NCI-H187 (cell line): ENCODE measurements at places on chromosomes 4 and X.

- no peak for DNase-seq
These were observed 60.1 kb downstream of the MXRA5 start for GRCh38 chrX:3286196-3286945.

GRCh38 chrX:115060013-115060412 is 42.6 kb upstream of the IL13RA2 start:
- DNase-seq = no peak

DNA sequence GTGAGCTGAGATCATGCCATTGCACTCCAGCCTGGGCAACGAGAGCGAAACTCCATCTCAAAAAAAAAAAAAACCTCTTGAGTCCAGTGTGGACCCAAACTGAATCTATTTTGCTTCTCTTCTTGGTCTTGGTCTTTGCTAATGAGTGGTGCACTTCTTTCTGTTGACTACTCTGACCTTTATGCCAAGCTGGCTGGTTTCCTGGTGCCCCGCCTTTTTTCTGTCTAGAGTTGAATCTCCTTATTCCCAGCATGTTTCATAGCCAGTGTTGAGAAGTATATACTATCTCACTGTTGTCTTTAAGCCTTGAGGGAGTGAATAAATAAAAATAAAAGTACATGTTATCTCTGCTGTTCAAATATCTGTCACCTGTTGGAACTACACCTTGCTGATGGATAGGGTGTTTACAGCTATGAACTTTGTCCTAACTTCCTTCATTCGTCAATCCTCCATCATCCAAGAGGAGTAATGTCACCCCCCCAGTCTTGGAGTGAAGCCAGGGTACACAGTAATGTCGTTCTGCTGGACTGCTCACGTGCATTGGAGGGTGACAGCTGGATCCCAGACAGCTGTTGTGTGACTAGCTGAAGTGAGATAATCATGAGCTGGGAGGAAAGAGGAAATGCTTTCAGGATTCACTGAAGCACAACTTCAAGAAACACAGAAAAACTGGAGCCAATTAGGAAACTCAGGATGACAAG is 99.3 kb upstream of the PRKG2 start:
- peak; percentile 50 for DNase-seq

- DNase-seq = no peak
These were observed 77.1 kb upstream of the PABPC4L start for GRCh38 chr4:134278675-134279074.

GRCh38 chr4:141919649-141920048 is 283.3 kb downstream of the IL15 start:
- DNase-seq = no peak

DNA sequence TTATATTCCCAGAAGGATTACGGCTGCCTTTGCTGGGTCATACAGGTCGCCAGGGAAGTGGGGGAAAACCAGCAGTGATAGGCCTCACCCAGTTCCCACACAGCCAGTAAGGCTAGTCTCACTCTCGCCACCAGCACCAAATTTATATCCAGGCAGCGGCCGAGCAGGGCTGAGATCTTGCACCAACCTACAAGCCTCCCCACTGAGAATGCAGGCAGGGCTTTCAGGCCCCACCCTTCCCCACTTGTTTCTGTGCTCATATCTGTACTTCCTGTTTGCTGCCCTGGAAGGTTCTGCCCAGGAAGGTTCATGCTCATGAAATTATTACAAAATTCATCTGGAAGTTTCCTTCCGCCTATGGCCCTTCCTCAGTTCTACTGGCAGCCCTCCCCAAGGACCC is 179.7 kb downstream of the STIM2 start:
- no peak for DNase-seq

DNA sequence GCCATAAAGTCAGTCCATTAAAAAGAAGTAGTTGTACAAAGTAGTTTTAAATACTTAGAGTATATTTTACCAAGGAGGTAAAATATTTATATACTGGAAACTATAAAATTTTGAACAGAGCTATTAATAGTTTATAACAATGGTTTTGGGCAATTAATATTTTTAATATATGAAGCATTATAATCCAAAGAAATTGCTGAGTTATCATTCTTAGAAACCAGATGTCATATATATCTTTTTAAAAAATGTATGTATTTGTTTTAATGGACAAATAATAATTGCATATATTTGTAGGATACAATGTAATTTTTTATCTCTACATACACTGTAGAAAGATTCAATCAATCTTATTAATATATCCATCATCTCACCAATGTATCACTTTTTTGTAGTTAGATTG is 207.8 kb downstream of the CXXC4 start:
- DNase-seq = no peak

DNA sequence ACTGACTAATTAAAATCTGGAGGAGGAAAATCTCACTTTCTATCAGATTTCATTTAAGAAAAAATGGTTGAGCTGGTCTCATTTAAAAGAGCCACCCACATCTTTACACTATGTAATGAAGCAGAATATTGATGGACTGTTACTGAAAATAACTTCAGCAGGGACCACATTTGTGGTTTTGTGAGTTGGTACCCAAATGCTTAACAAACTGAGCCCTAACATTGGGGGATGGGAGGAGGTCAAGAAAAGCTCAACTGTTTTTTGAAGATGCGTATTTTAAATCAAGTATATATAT is 30.1 kb downstream of the HOPX start:
- no peak for DNase-seq

GRCh38 chr4:87543835-87544461 is 14.8 kb upstream of the SPARCL1 start:
- no peak for DNase-seq

DNA sequence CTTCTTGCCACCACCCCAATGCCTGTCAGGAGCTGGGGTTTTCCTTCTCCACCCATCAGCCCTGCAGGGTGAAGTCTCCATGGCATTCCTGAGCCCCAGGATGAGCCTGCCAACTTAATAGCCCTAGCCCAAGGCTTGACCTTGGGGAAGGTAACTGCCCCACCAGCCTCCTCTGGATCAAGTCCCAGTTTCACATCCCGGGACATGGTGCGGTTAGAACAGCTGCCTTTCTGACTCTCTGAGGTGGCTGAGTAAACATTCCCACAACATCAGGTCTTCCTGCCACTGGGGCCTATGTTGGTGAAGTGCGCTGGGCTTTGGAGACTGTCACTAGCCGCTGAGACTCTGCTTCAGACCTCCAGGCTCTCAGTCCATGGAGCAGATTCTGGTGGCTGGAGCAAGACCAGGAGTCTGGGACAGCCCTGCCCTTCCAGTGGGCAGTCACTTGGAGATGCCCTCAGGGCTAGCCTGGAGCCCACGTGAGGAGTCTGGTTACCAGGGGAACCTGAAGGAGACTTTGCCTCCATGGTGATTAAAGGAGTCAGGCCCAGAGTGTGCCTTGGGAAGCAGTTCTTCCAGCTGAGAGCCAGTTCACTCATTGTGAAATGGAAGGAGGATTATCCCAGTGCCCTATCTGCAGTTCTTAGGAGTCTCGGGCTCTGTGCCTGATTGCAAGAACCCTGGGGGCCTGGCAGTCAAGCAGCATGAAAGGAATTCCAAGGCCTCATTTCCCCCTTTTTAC is 56.8 kb downstream of the SMIM20 start:
- DNase-seq = no peak

GRCh38 chrX:41670112-41670511 is 18.7 kb upstream of the GPR34 start:
- DNase-seq = no peak

DNA sequence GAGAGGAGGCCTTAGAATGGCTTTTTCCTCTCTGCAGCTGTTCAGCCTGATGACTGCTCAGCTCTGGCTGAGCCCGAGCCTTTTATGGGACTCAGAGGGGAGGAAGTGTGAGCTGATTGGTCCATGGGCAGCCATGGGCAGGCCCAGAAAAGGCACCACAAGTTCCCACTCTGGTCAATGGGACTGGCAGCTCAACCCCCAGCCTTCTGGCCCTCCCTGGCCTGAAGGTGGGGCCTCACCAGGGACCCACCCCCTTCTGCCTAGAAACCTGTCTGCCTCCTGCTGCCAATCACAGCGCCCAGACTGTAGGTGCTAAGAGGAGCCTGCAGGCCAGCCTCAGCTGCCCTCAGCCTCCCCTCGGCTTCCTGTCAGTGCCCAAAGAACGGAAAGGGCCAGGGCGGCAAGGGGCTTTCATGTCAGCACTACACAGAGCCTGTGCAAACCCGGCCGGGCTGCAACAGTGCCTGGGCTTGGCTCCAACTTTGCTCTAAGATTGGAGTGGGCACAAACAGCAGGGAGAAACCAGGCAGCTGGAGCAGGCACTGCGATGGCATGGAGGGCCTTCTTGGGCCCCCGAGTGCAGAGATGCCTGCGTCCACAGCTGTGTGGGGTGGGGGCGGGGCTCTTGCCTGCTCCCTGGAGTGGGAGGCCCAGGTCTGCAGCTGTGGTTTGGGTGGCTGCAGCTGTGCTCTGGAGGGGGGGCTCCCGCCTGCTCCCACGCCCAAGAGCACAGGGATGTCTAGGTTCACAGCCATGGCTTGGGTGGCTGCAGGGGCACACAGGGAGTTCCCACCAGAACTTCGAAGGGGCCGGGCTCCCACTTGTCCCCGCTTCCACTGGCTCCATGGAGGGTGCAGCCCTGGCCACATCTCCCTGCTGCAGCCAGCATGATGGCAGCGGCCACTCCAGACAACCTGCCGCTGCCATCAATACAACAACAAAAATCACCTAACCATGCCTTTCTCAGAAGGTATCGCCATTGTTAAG is 92.6 kb downstream of the NXF2 start:
- DNase-seq = no peak

GRCh38 chr4:75135068-75135825 is 202.3 kb downstream of the PARM1 start:
- DNase-seq = no peak

- no peak for DNase-seq
These were observed 89.2 kb downstream of the TMEM144 start for GRCh38 chr4:158299459-158300007.

- DNase-seq = no peak
These were observed 17.2 kb downstream of the NXT2 start for GRCh38 chrX:109553862-109554261.

- no peak for DNase-seq
These were observed 49.2 kb upstream of the FAM9C start for GRCh38 chrX:13093529-13094140.

DNA sequence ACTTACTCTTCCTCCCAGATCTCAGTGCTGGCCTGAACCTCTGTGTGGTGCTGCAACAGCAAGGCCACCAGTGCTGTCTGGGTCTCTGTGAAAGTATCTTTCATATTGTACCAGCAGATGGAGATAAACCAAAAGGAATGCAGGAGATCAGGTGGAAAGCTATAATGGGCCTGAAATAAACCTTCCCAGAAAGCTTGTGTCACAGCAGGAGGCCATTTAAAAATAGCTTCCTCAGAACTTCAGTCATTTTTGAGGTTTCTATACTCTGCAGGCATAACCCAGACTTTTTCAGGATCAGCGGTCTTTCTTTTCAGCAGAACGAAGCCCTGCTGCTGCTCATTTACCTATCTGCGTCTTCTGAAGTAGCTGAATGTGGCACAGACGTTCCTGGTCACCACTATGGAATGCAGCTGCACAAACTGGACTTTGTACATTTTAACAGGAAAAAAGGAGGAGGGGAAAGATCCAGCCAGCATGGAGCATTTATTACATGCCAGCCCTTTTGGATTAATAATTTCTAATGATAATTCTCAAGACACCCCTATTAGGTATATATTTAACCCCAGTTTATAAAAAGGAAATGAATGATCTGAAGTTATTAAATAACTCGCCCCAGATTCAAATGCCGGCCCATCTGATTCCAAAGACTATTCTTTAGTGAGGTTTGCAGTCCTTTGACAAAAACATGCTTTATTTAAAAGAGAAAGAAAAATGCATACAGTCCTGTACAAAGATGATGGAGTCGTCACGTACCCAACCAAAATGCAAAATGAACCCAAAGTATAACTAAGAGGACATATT is 119.7 kb downstream of the NFKB1 start:
- peak; percentile 25 for DNase-seq
